ENCODE measurements at places on chromosomes 5 and 9.

GRCh38 chr9:24765025-24765756 is 219.5 kb upstream of the IZUMO3 start:
- no peak for DNase-seq

- DNase-seq = no peak
Observed at GRCh38 chr5:40831346-40832210, 3.4 kb downstream of the RPL37 start.

DNA sequence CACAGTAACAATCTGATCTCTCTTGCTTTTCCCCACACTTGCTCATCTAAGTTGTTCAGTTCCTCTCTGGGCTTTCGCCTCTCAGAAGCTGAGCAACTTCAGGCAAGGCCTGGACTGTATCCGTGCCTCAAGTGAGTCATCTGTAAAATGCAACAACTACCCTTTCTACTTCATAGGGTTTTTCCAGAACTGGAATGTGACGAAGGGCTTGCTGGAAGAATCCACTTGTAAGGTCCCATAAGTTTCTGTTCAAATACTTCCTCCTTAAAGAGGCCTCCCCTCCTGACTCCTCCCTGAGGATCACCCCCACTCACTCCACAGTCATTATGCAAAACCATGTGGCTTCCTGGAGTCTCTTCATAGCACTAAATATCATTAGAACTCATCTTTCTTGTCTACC is 17.5 kb upstream of the INSYN2B start:
- DNase-seq = no peak

- no peak for DNase-seq
Observed at GRCh38 chr9:93033531-93033930, 25.0 kb upstream of the SUSD3 start.

DNA sequence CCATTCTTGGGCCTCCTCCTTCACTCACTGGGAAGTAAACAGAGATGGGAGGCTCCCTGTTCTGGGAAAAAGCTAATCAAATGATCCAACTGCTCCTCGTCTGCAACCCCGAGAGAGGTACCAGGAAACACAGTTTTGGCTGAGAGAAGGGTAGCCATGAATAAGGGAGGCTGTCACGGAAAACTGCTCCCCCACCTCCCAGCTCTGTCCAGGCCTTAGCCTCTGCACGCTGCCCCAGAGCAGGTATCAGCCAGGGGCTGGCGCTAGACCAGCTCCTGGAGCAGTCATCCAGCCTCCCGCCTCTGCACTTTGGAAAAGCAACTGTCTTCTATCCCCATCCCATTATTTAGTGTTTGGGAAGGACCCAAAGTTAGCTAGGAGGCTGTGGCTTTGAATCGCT is 266.1 kb downstream of the NDUFS4 start:
- DNase-seq = no peak

- peak; percentile 70 for DNase-seq
Observed at GRCh38 chr5:158967541-158967940, 132.2 kb downstream of the EBF1 start.

DNA sequence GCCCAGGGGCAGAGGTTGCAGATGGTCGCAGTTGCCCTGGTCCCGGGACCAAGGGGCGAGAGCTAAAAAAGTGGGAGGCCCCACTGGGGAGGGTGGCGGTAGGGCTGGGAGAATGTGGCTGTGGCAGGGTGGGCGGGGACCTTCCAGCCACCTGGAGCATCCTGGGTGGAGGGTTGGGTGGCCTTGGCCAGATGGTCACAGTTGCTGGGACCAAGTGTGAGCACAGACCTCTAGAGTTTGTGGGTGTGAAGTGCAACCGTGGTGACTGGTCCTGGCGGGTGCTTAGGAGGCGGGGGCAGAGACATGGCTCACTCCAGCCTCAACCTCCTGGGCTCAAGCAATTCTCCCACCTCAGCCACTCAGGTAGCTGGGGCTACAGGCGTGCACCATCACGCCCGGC is 5.7 kb upstream of the TRAF2 start:
- no peak for DNase-seq

DNA sequence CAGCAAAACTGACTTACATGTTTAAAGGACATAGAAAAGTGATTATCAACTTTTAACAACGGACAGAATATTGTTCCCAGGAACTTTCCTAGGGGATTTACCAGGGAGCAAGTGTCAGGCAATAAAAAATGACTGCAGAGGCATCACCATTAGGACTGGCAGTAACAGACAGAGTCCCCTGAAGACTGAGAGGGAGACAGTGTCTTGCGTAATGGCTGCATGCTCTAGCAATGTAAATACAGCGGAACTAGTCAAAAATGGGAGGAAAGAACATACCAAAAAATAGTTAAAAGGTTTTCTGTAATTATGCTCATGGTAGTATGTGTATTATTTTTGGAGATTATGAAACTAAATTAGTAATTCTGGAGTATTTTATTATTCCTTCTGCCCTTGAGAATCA is 181.8 kb downstream of the CRB2 start:
- no peak for DNase-seq
